T-helper 17 cell (primary cell): ENCODE measurements at places on chromosomes 2 and 18.

DNA sequence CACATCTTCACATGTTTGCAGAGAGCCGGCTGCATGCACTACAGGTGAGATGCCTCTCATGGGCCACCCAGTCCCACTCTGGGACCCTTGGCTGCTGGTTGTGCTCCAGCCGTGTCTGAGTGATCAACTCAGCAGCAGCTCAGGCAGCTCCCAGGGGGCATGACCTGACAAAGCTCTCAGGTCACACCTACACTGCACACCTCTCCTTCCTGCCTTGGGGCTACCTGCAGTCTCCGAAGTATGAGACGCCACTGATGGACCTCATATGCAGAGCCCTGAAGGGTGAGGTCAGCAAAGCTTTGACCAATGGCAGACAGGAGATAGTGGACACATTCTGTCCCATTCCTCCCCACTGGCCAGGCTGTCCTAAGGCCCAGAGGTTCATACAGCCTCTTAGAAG lies 51.4 kb downstream of the LBH start:
- peaks cover 5% of the 10 kb centered on the region for H3K36me3 ChIP-seq
- no peak for DNase-seq
- H3K27ac ChIP-seq = no peak overlapping the region
- no peaks in the 10 kb centered on the region for H3K27me3 ChIP-seq

DNA sequence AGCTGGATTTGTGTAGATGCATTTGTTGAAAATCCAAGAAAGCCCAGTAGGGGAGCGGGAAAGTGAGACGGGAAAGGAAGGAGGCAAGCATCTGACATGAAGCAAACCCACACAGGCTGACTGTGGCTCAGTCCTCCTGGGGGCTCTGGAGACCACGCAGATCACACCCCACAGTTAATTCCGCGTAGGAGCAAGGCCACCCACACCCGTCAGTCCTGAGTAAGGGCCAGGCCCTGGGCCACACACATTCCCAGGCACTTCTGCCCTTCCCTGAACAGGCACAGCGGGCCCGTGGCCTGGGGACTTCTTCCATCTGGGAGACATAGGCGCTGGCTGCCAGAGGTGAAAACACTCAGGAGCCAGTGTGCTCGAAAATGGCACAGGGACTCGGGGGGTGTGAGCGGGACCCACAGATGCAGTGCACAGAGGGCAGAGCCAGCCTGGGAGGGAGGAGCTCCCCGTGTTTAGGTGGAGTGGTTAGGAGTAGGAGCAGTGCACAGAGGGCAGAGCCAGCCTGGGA lies 19.4 kb upstream of the PRLH start:
- no peaks in the 10 kb centered on the region for H3K36me3 ChIP-seq
- H3K4me1 ChIP-seq = peaks cover 4% of the 10 kb centered on the region
- DNase-seq = no peak
- H3K4me3 ChIP-seq = no peak overlapping the region
- peaks cover 5% of the 10 kb centered on the region for H3K27me3 ChIP-seq
- H3K27ac ChIP-seq = no peak overlapping the region

- H3K27ac ChIP-seq = peak overlapping the region; percentile 32
- no peak overlapping the region for H3K4me3 ChIP-seq
- H3K27me3 ChIP-seq = no peaks in the 10 kb centered on the region
- H3K36me3 ChIP-seq = peaks cover 2% of the 10 kb centered on the region
- peaks cover 12% of the 10 kb centered on the region for H3K4me1 ChIP-seq
- no peak for DNase-seq
Observed at GRCh38 chr2:207112785-207113184, 53.0 kb downstream of the KLF7 start.

DNA sequence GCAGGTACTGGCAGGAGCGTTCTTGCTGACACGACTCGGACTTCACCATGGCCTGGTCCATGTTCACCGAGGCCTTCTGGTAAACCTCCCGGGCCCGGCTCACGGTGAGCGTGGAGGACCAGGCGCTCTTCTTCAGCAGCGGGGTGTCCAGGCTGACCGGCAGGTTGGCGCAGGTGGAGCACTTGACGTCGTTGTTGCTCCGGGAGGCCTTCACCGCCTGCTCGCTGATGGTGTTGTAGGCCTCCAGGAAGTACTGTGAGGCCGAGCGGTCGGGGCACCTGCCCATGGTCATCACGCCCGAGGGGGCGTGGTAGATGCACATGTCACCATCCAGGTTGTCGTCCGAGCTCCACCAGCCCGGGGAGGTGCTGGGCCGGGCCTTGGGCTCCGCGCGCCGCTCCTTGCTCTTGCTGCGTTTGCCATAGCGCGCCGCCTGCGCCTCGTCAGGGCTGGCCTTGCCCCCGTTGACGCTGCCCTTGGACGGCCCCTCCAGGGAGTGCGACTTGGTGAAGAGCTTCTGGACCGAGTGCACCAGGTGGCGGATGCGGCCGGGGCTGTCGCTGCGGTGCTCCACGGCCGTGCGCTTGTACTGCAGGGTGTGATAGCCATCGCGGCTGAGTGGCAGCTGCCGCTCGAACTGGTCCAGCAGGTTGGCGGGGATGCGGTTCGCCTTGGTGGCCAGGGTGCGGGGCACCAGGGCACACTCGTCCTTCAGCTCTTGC lies 429.3 kb downstream of the TGIF1 start:
- peaks cover 4% of the 10 kb centered on the region for H3K4me1 ChIP-seq
- no peak overlapping the region for H3K27ac ChIP-seq

DNA sequence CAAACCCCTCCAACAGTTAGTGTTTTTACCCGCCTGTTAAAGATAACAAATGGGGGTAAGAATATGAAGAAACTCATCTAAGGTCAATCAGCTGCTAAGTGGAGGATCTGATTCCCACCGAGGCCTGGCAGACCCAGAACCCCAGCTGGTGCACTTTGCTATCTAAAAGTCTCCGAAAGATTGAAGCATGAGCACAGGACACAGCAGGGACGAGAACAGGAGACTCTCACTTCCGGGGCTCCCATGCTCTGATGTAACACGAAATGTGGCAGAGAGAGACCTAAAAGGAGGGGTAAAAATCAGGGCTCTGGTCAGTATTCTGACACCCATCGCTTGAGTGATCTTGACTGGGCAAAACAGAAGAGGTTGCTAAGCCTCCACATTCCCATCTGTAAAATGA lies 119.7 kb downstream of the PDCL3 start:
- H3K27ac ChIP-seq = no peak overlapping the region
- H3K4me1 ChIP-seq = peaks cover 2% of the 10 kb centered on the region
- no peaks in the 10 kb centered on the region for H3K27me3 ChIP-seq
- no peaks in the 10 kb centered on the region for H3K36me3 ChIP-seq
- no peak for DNase-seq

GRCh38 chr2:172884336-172884735 lies 148.7 kb downstream of the RAPGEF4 start:
- no peak overlapping the region for H3K4me3 ChIP-seq
- H3K27me3 ChIP-seq = peaks cover 42% of the 10 kb centered on the region
- no peaks in the 10 kb centered on the region for H3K36me3 ChIP-seq

DNA sequence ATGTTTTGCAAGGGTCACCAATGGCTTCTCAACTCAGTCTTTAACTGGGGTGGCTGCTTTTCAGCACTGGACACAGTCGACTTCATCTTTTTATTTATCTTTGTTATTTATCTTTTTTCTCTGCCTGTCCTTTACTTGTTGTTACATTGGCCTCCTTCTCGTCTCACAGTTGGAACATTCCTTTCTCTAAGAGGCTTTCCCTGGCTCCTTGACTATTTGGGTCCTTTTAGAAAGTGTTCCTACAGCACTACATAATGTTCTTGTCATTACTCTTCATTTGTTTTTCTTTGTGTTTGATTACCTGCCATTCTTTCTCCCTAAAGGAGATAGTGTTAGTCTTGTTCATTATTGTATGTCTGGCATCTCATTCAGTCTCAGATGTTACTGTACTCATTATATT lies 122.0 kb downstream of the KIAA1328 start:
- H3K27me3 ChIP-seq = no peaks in the 10 kb centered on the region
- no peaks in the 10 kb centered on the region for H3K4me1 ChIP-seq
- H3K4me3 ChIP-seq = no peak overlapping the region
- no peak for DNase-seq
- H3K36me3 ChIP-seq = peaks cover 3% of the 10 kb centered on the region

DNA sequence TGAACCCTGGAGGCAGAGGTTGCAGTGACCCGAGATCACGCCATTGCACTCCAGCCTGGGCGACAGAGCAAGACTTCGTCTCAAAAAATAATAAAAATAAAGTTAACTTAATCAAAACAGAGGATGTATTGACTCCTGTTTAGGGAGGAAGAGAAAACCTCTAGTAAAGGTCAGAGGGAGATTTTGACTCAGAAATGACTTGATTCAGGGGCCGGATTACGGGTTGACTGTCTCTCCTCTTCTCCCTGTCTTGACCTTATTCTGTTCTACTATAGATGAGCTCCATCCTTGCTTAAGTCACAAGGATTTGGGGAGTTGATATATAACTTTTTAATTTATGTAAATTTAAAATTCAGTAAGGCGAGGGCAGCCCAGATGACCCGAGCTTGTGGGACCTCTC lies 71.0 kb downstream of the COX7A2L start:
- no peak for DNase-seq
- peaks cover 17% of the 10 kb centered on the region for H3K36me3 ChIP-seq
- H3K4me3 ChIP-seq = no peak overlapping the region
- no peak overlapping the region for H3K27ac ChIP-seq
- H3K27me3 ChIP-seq = no peaks in the 10 kb centered on the region

DNA sequence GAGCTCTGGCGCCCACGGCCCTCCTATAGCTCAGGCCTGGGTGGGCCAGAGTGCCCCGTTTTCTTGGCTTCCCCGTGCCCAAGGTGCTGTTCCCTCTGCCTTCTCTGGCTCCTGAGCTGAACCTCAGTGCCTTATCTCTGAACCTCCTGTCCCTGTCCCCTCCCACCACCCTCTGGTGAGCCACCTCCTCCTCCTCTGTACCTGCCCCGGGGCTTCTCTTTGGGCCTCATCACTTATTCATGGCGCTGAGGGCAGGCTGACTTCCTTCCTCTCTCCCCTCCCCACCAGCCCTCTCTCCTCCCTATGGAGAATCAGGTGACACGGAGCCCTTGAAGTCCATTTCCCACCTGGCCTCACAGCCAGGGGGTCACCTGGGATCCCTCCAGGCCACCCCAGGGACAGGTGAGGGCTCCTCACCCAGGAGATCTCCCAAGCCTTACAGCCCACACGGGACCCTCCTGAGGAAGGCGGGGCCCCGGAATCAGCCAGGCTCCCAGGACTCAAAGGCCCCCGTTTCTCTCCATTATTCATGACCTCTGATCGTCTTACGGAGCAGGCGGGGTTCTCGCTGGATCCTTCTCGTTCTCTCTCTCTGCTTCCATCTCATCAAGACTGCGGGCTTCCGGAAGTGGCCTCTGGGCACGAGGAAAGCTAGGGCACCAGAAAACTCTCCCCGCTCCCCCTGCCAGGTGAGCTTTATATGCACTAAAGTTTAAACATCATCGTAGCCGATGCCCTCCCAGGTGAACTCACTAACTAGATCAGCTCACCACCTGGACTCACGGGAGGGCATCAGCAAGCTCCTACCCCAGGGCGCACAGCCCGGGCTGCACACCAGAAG lies at the start of gene LOXHD1:
Gene LOXHD1 (minus strand): TSS at position 106 of the 841 bp plus-strand sequence. CDS start 187 bp downstream, outside the sequence.
- peaks cover 3% of the 10 kb centered on the region for H3K36me3 ChIP-seq
- H3K27ac ChIP-seq = no peak within 1 kb of the TSS
- peak within 1 kb of the TSS; percentile 59 for H3K4me3 ChIP-seq
- H3K4me1 ChIP-seq = peaks cover 2% of the 10 kb centered on the region
- no peak for DNase-seq
- H3K27me3 ChIP-seq = peaks cover 5% of the 10 kb centered on the region

- DNase-seq = no peak
- H3K27ac ChIP-seq = no peak overlapping the region
- H3K4me1 ChIP-seq = peaks cover 2% of the 10 kb centered on the region
- H3K36me3 ChIP-seq = peaks cover 2% of the 10 kb centered on the region
- H3K27me3 ChIP-seq = peaks cover 8% of the 10 kb centered on the region
Observed at GRCh38 chr18:46310675-46311345, 206.6 kb downstream of the HAUS1 start.

DNA sequence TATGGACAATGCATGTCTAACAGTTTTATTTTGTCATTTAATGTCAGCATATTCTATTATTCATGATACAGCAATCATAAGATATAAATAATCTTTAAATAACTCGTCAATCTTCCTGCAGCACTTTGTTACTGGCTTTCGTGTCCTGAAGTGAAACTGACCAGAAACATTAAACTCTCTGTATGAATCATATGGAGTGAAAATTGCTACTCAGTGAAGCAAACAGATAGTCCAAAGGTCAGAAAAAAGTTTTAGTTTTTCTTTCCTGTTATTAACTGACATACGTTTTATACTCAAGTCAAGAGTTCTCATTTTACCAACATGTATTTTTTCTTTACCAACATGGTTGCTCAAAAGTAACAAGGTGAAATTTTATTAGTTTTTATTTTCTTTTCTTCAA lies 106.8 kb upstream of the GALNT5 start:
- no peak for DNase-seq
- H3K4me3 ChIP-seq = no peak overlapping the region
- no peak overlapping the region for H3K27ac ChIP-seq
- no peaks in the 10 kb centered on the region for H3K36me3 ChIP-seq
- H3K4me1 ChIP-seq = no peaks in the 10 kb centered on the region
- peaks cover 30% of the 10 kb centered on the region for H3K27me3 ChIP-seq

GRCh38 chr2:236101311-236101950 lies 66.8 kb downstream of the GBX2 start:
- no peak for DNase-seq
- H3K4me3 ChIP-seq = no peak overlapping the region
- H3K27me3 ChIP-seq = no peaks in the 10 kb centered on the region

GRCh38 chr2:104845552-104845931 lies 8.4 kb upstream of the POU3F3 start:
- H3K27me3 ChIP-seq = peaks cover 74% of the 10 kb centered on the region
- peak overlapping the region; percentile 28 for H3K4me3 ChIP-seq
- no peak for DNase-seq
- H3K36me3 ChIP-seq = peaks cover 2% of the 10 kb centered on the region
- H3K27ac ChIP-seq = no peak overlapping the region

GRCh38 chr2:5125017-5125730 lies 567.0 kb upstream of the SOX11 start:
- no peaks in the 10 kb centered on the region for H3K27me3 ChIP-seq
- no peaks in the 10 kb centered on the region for H3K4me1 ChIP-seq

DNA sequence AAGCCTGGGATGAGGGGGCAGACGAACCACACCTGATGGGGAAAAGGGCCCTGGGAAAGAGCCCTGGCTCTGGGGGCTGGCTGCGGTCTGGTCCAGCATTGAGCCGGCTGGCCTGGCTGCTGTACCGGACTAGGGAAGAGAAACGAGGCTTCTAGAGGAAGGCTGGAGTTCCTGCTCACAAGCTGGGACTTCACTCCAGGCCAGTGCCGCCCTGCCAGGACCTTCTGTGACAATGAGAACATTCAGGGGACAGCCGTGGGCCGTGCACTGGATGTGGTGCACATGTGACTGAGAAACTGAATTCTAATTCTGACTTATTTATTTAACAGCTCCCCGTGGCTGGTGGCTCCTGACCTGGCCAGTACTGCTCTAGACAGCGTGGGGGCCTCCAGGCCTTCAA lies 269.3 kb downstream of the HDAC4 start:
- no peak overlapping the region for H3K4me3 ChIP-seq
- peaks cover 8% of the 10 kb centered on the region for H3K36me3 ChIP-seq
- H3K4me1 ChIP-seq = peaks cover 6% of the 10 kb centered on the region

- peaks cover 17% of the 10 kb centered on the region for H3K4me1 ChIP-seq
- H3K27ac ChIP-seq = no peak overlapping the region
- H3K36me3 ChIP-seq = peaks cover 11% of the 10 kb centered on the region
- H3K27me3 ChIP-seq = no peaks in the 10 kb centered on the region
- H3K4me3 ChIP-seq = no peak overlapping the region
Observed at GRCh38 chr2:61241266-61241665, 79.3 kb downstream of the C2orf74 start.

GRCh38 chr2:84674586-84674985 lies 158.3 kb downstream of the DNAH6 start:
- H3K4me1 ChIP-seq = peaks cover 10% of the 10 kb centered on the region
- no peaks in the 10 kb centered on the region for H3K36me3 ChIP-seq
- no peak overlapping the region for H3K27ac ChIP-seq

- no peak overlapping the region for H3K4me3 ChIP-seq
- no peaks in the 10 kb centered on the region for H3K36me3 ChIP-seq
- H3K4me1 ChIP-seq = peaks cover 6% of the 10 kb centered on the region
- H3K27me3 ChIP-seq = no peaks in the 10 kb centered on the region
- no peak for DNase-seq
- H3K27ac ChIP-seq = peak overlapping the region; percentile 53
Observed at GRCh38 chr2:1489486-1489885, 76.2 kb downstream of the TPO start.
